NK-92 treated with Interleukin-12 subunit alpha and Interleukin-12 subunit beta, amount 100 ng/mL, for 24 hours (cell line): ENCODE measurements at places on chromosomes 6 and 20.

DNA sequence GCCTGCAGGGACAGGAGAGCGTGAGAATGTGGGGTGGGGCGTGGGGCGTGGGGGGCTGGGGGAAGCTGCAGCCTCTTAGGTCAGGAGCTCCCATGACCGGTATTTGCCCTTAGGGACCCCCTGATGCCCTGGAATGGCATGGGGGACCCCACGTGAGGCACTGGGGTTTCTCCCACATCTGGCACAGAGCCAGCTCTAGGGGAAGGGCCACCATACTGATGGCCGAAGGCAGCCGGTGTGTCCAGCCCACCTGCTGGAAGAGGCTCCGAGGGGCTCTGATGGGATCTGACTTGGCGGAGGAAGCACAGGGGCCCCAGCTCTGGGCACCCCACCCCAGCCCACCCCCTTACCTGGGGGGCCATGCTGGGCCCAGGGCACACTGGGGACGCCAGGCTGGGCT lies 10.8 kb downstream of the GATA5 start:
- DNase-seq = no peak

GRCh38 chr20:50744143-50744792 lies 12.9 kb downstream of the PARD6B start:
- DNase-seq = no peak

- DNase-seq = no peak
These were observed 30.4 kb downstream of the ATXN1 start for GRCh38 chr6:16730738-16731477.

DNA sequence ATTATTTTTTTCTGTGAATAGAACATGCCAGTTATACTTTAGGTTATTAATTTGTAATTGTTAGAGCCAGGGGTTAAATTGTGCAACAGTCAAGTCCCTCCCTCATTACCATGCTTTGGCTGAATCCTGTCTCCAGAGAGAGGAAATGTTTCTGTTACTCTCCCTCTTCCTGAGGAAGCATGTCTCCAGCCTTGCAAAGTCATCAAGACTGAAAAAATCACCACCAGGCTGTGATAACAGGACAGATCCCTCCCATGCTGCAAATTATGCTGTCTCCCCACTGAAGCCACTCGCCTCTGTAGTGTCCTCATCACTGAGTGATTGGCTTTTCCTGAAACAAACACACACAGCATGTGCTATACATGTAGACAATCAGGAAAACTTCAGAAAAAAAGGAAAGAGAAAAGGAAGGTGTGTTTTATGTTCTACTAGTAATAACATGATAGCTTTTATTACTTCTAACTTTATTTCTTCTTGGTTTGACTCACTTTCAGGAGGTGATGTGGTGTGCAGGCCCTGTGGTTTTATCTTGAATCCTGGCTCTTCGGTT lies 290.0 kb upstream of the JAG1 start:
- no peak for DNase-seq

DNA sequence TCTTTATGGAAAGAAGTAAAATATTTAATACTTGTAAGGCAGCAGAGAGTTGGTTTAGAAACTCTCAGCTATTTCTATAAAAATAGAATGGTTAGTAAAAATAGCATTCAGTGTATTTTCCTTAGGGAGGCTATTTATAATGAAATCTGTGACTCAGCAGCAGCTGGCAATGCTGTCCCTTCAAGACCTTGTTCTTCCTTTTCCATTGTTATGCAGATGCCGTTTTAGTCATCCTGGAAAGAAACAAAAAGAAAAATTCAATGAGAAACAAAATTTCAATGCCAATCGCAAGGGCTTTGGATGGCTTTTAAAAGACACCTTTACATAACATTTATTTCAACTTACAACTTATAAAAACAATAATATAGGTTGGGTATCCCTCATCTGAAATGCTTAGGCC lies 17.5 kb downstream of the MPC1 start:
- no peak for DNase-seq

DNA sequence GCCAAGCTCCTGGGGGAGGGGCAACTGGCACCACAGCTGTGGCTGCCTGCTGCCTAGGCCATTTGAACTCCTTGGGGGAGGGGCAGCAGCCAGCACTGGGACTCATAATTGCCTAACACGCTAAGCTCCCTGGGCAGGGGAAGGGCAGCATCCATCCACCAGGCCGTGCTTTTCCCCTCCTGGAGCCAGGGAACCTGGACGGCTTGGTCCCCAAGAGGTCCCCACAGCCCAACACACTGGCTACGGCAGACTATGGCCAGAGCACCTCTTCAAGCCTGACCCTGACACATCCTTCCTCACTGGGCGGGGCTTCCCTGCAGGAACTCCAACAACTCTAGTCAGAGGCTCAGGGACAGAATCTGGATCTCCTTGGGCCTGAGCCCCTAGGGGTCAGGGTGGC lies 269.4 kb downstream of the RNF144B start:
- no peak for DNase-seq

GRCh38 chr6:1297746-1298145 lies 14.2 kb upstream of the FOXQ1 start:
- DNase-seq = no peak
